ENCODE measurements at places on chromosomes 12 and 14. TPM values are rescaled to one million over a fixed set of nuclear protein-coding genes. Genes with fewer than 3 reads are reported as not detected.

Gene PLEKHG3
- total RNA-seq: 140 TPM

Gene C12orf54
- not detected for total RNA-seq

Gene USP5
- total RNA-seq: 71.8 TPM

Gene TFCP2
- 24.2 TPM for total RNA-seq

Gene CLEC4D
- not detected for total RNA-seq

Data from suprapubic skin (tissue), 4 donors.